ENCODE measurements at places on chromosomes 6 and 20.

DNA sequence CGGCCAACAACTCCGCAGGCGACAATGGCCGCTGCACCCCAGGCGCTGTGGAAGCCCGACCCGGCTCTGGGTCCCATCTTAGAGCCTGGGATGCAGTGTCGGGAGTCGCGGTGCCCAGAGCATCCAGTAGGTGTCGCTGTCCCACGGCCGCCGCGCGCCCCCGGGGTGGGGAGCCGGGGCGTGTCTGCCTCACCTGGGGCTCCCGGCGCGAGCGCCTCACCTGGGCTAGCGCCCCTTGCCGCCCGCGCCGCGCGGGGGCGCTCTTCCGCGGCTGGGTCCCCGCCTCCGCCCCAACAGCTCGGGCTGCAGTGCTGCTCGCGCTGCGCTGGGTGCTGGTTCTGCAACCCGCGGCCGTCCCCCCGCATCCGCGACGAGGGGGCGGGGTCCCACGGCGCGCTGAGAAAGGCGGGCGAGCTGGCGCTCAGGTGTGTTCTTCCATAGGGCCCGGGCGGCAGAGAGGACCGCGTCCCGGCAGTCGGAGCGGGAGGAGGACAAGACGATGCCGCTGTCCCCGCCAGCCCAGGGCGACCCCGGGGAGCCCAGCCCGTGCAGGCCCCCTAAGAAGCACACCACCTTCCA is at the start of gene CRYBG1:
CRYBG1 (plus strand) TSS at position 308 of the 579 bp plus-strand sequence; CDS start at position 500, 192 bp downstream.
- DNase-seq = peak; percentile 65

GRCh38 chr6:13216236-13217014 is 111.9 kb downstream of the TBC1D7 start:
- no peak for DNase-seq

GRCh38 chr6:36949636-36950035 is 4.9 kb upstream of the PI16 start:
- DNase-seq = no peak

GRCh38 chr6:110688661-110689268 is 126.5 kb downstream of the CDK19 start:
- DNase-seq = no peak

GRCh38 chr6:105824732-105825131 is 261.4 kb upstream of the PRDM1 start:
- DNase-seq = no peak

Measured in RPMI8226 (cell line).